ENCODE measurements at places on chromosomes 12 and 14. TPM values are rescaled to one million over a fixed set of nuclear protein-coding genes. Genes with fewer than 3 reads are reported as not detected.

Gene NINJ2
- 2.1 TPM for total RNA-seq

Gene PMCH
- total RNA-seq: not detected

DNA sequence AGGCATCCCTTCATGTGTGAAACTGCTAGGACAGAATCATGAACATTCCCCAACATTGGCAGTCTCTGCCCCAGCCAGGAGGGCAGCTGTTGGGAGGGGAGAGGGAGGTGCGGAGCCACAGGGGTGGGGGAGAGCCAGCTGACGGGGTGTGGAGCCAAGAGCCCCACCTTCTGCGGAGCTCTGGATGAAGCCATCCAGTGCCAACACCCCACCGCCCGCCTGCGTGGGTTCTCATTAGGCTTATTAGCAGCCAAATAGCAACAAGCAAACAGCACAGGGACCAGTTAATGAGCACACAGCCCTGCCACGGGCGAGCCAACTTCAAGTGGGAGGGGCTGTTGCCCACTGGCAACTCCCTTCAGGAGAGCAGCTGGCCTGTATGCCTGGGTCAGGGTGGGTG lies 12.1 kb downstream of the LTBP2 start:
- DNase-seq: no peak

GRCh38 chr12:132056320-132056719 lies 87.8 kb downstream of the DDX51 start:
- DNase-seq: no peak

- DNase-seq: no peak
Measured at GRCh38 chr12:39145175-39145999, 240.0 kb upstream of the CPNE8 start.

DNA sequence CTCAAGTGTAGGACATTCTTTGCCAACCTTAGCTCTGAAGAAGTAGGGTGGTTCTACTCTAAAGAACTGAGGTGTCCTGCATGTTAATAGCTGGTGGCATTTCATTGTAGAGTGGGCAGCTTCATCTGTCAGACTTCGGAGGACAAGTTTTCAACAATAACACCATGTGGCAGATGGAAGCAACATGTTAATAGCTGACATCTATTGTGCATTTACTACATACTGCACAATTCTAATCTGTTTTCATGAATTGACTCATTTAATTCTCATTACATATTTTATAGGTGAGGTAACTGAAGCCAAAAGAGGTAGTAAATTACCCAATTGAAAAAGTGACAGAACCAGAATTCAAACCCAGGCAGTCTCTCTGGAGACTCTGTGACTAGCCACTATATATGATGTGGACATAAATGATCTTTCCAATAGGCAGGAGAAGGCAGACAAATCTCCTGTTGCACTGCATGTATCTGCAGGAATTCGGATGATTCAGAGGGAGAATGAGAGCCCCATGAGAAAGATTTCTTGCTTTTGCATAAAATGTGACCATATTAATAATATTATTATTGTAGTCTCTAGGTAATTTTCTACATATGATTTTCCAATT lies 137.2 kb upstream of the E2F7 start:
- DNase-seq: no peak

GRCh38 chr14:104715871-104716270 lies 8.2 kb upstream of the ADSS1 start:
- DNase-seq: no peak

Measured in chondrocyte (in vitro differentiated cells).